ENCODE measurements at places on chromosomes 16 and 17.
A peak's percentile ranks its signal among the peaks of the same experiment; 100 is the strongest.

DNA sequence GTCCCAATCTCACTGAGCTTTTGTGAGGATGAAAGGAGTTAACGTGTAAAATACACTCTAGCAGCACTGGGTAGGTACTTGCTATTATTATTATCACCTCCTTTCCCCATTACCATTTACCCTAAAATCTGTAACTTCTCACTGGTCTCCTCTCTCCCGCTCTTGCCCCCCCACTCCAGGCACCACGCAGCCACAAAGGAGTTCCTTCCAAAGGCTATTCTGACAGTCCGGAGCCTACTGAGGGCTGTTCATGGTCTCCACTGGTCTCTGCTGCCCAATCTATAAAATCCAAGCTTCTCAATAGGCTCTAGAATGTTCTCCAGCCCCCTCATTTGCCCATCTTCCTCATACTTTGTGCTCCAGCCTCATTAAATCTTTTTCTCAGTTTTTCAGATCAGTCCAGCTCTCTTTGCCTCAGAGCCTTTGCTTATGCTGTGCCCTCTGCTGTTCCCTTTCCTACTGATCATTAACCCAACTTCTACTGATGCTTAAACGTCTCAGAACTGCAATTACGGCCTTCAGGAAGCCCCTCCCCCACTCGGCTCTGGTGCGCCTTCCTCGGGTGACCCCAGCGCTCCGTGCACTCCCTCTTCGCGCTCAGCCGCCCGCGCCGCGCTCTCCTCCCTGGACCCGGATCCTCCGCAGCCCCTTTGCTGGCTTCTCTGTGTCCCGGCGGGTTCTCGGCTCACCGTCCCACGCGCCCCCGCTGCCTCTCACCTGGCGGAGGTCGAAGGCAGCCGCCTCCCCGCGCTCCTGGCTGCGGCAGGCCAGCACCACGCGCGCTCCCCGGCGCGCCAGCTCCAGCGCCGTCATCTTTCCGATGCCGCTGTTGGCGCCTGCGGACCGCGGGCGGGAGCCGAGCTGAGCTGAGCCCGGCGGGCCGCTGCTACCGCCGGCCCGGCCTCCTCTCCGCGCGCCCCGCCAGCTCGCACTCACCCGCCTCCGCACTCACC lies 737 bp downstream of the DHRS13 start:
- peak; percentile 71 for DNase-seq

DNA sequence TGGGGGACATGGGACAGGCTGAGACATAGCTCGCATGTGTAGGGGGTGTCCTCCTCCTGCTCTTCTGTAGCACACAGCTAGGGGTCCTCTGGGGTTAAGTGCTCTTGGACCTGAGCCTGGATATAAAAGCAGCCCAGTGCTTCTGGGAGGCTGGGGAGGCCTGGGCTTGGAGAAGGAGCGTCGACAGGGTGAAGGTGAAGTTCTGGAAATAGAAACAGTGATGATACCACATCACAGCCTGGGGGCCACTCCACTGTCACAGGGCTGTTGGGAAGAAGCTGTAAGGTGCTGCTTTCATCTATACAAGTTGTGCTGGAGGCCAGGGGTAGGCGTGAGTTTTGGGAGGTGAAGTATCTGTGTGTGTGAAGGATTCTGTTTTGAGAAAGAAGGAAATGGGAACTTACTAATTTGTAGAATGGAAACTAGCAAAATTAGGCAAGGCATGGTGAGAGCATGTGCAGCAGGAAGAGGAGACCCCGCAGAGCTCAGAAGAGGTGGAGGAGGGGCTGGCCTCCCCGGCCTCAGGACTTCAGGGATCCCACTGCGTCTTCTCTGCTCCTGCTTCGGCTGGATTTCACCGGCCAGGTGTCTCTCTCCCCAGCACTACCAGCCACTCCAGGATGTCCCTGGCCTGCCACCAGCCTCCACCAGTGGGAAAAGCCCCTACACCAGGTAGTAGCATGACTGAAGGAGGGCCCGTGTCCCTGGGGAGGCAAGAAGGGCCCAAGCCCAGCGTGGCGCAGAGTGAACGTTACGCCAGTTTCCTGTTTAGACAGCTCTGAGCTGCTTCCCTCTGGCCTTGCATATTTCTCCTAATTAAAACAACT lies 19.4 kb downstream of the PLCG2 start:
- no peak for DNase-seq

DNA sequence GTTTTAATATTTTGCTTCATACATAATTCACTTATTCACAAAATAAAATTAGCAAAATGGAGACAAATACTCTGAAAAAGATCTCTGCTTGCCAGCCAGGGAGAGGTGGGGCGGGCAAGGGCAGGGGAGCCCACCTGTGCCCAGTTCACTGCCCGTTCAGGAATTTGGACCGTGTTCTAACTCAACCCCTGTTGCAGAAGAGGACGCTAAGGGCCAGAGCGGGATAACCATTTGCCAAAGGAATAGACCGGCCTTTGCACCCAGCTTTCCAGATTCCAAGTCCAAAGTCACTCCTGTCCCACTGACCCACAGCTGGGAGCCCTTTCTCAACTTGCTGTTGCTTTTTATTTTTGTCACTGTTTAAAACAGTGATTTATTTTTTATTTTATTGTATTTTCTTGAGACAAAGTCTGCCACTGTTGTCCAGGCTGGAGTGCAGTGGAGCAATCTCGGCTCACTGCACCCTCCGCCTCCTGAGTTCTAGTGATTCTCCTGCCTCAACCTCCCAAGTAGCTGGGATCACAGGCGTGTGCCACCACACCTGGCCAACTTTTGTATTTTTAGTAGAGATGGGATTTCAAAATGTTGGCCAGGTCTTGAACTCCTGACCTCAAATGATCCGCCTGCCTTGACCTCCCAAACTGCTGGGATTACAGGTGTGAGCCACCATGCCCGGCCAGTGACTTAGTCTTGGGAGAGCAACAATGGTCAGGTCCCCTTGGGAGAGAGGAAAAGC lies 2.7 kb upstream of the PIEZO1 start:
- no peak for DNase-seq

DNA sequence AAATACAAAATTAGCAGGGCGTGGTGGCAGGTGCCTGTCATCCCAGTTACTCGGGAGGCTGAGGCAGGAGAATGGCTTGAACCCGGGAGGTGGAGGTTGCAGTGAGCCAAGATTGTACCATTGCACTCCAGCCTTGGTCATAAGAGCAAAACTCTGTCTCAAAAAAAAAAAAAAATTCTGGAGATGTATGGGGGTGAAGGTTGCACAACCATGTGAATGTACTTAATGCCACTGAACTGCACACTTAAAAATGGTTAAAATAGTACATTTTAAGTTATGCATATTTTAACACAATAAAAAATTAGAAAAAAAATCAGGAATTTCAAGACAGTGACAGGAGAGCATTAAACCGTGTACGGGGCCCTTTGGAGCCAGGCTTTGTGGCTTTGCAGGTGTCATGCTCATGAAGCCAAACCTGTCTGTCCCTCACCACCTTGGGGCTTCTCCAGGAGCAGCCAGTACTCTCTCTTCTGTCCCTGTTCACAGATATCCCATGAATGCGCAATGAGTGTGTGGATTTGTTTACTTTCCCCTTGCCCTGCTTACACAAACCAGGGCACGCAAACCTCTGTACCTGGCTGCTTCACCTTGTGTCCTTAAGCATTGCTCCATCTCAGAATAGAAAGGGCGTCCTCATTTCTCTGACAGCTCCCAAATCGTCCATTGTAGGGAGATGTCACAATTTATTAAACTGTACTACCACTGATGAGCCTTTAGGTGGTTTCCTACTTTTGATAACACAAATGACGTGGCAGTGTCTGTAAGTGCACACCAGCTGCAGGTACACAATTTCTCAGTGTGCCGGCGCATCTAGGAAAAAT lies 58.2 kb upstream of the CBX4 start:
- DNase-seq, result no peak

GRCh38 chr16:50195276-50195675 lies 42.2 kb downstream of the TENT4B start:
- DNase-seq, result no peak

- no peak for DNase-seq
Observed at GRCh38 chr16:82694239-82694874, 67.6 kb downstream of the CDH13 start.

DNA sequence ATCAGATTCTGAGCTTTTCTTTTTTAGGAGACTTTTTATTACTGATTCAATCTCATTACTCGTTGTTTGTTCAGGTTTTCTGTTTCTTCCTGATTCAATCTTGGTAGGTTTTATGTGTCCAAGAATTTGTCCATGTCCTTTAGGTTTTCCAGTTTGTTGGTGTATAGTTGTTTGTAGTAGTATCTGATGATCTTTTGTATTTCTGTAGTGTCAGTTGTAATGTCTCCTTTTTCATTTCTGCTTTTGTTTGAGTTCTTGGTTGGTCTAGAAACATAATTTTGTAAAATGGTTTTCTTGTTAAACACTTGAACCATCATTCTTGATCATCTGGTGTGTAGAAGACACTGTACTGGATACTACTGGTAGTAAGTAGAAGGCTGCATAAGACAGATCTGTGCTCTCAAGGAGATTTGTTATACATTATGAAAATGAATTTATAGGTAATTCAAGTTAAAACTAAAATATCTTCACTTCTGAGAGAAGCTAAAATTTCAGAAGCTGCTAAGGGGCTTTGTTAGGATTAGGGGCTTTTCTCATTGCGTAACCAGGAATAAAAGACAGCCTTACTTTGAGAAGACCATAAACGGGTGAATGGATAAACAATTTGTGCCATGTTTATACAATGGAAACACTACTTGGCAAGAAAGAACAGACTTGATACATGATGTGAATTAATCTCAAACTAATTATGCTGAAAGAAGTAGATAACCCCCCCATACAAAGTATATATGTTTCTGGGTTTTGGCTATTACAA lies 44.0 kb downstream of the NSRP1 start:
- no peak for DNase-seq

DNA sequence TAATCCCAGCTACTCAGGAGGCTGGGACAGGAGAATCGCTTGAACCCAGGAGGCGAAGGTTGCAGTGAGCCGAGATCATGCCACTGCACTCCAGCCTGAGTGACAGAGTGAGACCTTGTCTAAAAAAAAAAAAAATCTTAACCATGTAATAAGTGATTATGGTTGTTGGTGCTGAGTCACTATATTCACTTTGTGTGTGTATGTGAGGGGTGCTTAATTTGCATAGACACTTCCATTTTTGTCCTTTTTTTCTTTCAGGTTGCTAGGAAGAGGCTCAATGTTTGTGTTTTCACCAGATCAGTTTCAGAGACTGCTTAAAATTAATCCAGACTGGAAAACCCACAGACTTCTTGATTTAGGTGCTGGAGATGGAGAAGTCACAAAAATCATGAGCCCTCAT lies 18.2 kb downstream of the METTL9 start:
- DNase-seq, result no peak

- no peak for DNase-seq
Observed at GRCh38 chr17:45312477-45313420, 4.1 kb downstream of the MAP3K14 start.

DNA sequence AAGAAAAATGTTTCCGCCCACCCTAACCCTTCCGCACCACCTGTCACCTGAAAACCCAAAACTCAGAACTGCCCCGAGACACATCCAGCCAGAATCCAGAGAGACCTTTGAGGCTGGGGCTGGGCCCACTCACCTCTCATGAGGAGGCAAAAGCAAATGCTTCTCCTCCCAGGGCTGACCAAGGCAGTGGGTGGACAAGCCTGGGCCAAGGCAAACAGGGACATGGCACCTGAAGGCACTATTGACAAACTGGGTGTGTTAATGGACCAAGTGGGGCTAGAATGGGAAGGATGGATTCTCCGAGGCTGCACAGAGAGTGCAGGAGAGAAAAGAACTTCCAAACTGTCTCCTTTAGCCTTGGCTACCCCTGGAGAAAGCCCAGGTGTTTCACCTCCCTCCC lies 54.4 kb downstream of the SOX9 start:
- DNase-seq, result no peak

- DNase-seq, result no peak
Observed at GRCh38 chr17:13415871-13416416, 185.8 kb downstream of the HS3ST3A1 start.

DNA sequence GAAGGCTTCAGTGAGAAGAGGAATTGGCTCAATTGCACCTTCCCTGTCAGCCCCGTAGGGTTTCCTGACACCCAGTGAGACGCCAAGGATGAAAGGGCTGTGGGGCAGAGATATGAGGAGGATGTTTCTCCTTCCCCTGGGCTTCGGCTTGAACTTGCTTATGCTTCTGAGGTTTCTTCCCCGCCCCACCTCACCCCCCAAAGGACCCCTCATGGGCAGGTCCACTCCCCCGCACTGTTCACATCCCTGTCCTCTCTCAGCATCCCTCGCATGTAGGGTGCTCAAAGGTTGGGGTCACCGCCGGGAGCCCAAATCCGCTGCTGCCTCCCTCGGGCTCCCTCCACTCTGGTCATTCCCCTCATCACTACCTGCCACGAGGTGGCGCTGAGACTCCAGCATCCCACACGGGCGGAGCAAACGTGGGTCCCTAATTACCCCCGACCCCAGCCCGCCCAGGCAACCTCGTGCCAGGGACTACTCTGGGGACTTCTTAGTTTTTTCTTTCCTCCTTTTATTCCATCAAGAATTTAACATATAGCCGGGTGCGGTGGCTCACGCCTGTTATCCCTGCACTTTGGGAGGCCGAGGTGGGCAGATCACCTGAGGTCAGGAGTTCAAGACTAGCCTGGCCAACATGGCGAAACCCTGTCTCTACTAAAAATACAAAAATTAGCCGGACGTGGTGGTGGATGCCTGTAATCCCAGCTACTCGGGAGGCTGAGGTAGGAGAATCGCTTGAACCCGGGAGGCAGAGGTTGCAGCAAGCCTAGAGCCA lies 3.3 kb upstream of the TRARG1 start:
- peak; percentile 80 for DNase-seq

DNA sequence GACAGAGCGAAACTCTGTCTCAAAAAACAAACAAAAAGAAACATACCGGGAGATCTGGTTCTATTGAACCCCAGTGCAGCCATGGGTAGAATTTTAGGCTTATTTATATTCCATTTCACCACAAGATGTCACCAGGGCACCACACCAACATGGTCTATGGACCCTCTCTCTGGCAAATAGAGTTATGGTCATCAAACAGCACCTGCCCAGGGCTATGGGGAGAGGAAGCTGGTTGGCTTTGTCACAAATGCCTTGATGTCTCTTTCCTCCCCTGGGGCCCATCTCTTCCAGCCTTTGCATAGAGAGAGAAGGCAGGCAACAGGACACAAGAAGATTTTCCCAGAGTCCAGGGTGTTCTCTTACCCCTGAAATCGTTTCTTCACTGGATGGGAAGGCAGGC lies 128.4 kb downstream of the WWOX start:
- DNase-seq, result no peak

- DNase-seq, result no peak
Observed at GRCh38 chr17:534071-534691, 180.5 kb downstream of the VPS53 start.
